ENCODE measurements at places on chromosomes 11 and 22.

DNA sequence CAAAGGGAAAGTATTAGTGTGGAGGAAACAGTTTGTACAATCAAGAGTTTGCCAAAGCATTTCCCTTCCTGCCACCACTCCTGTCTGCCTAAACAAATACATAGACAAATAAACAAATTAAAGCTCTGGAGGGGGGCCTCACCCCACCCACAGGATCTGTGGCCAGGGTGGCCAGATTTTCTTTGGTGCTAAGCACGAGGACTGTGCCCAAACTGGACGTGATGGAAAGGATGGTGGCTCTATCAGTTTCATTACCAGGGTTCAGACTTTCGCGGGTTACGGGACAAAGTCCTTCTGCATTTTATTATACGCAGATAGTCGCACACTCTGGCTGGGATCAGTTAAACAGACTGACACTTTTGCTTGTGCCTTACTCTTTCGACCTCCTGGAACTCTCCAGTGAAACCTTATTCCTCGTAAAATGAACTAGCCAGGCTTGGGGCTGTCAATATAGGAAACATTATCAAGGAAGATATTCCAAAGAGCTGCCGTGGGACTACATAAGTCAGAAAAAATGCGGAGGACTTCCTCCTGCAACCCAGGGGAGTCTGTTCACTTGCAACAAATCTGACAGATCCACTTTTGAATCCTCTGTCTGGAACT lies 11.2 kb downstream of the BARX2 start:
- no peak for DNase-seq

GRCh38 chr11:116960930-116961329 lies 123.5 kb upstream of the APOA1 start:
- no peak for DNase-seq

GRCh38 chr11:84899740-84900139 lies 727.4 kb downstream of the DLG2 start:
- DNase-seq = no peak

- DNase-seq = no peak
These were observed 35.3 kb downstream of the KREMEN1 start for GRCh38 chr22:29108137-29108536.

DNA sequence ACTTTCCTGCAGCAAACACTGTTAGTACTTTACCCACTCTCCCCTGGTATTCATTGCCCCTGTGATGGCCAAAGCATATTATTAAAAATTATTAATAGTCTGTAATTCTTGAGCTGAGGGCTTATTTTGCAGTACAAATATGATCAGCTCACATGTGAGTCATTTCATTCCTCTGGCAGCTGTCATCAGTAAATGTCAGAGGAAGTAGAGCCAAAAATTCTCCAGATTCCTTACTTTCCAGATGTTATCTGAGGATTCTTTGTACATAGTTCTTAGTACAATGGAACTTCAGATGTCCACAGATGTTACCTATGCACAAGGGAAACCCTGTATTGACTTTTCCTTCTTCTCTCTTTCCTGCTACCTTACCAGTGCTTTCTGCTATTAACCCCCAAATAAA lies 12.5 kb downstream of the OR5B3 start:
- no peak for DNase-seq

- no peak for DNase-seq
These were observed 13.7 kb downstream of the NLRP14 start for GRCh38 chr11:7034019-7034418.

Data from MM.1S (cell line).